ENCODE measurements at places on chromosomes 6 and 20. TPM values are rescaled to one million over a fixed set of nuclear protein-coding genes. Genes with fewer than 3 reads are reported as not detected.

OOEP gene
- not detected for total RNA-seq

E2F1 gene
- 21.2 TPM for total RNA-seq

CRISP3 gene
- not detected for total RNA-seq

CPNE5 gene
- total RNA-seq, result 29.2 TPM

DTD1 gene
- total RNA-seq, result 62.8 TPM

SCUBE3 gene
- 74.9 TPM for total RNA-seq

EDN1 gene
- total RNA-seq, result 0.32 TPM

C6orf58 gene
- total RNA-seq, result not detected

OVOL2 gene
- total RNA-seq, result 0.24 TPM

- H3K4me1 ChIP-seq, result peaks cover under 1% of the 10 kb centered on the region
- no peak overlapping the region for H3K4me3 ChIP-seq
- no peak for DNase-seq
Observed at GRCh38 chr6:105606831-105607463, 204.1 kb upstream of the PREP start.

DNA sequence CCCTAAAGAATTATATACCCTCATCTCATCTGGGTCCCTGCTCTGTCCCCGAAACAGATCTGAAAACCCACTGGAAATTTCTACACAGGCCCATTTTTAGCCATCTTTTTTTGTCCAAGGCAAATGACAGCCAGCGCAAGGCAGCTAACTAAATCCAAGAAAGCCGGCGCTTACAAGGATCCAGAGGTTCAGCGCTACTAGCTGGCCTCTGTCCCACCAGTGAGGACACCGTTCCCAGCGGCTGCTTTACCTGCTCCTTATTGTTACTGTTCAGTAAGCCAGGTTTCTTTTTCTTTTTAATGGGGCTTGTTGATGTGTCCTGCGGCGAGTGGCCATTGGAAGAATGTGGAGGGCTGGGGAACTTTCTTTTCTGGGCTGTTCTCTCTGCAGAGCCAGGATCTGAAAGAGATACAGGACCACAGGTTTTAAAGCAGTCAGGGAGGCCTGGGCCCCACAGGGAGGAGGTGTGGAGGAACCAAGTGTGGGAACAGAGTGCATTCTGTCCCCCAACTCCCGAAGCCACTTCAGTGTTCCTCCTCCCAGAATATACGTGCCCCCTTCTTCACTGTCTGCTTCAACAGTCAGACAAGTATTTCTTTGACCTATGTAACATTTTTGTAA lies 46.6 kb downstream of the ZMYND8 start:
- H3K36me3 ChIP-seq, result peaks cover 14% of the 10 kb centered on the region
- H3K27ac ChIP-seq, result peak overlapping the region; percentile 56
- no peak overlapping the region for H3K4me3 ChIP-seq
- H3K27me3 ChIP-seq, result no peaks in the 10 kb centered on the region

- no peak for DNase-seq
- H3K36me3 ChIP-seq, result no peaks in the 10 kb centered on the region
- H3K4me1 ChIP-seq, result peaks cover 9% of the 10 kb centered on the region
- H3K27ac ChIP-seq, result no peak overlapping the region
Observed at GRCh38 chr6:137645850-137646249, 151.7 kb upstream of the OLIG3 start.

GRCh38 chr6:36599791-36600209 lies 5.6 kb downstream of the SRSF3 start:
- no peak overlapping the region for H3K4me3 ChIP-seq
- peaks cover 33% of the 10 kb centered on the region for H3K4me1 ChIP-seq
- peak overlapping the region; percentile 51 for H3K27ac ChIP-seq
- peak; percentile 65 for DNase-seq

- H3K27ac ChIP-seq, result no peak overlapping the region
- no peak for DNase-seq
- no peaks in the 10 kb centered on the region for H3K27me3 ChIP-seq
- H3K4me1 ChIP-seq, result peaks cover 23% of the 10 kb centered on the region
- H3K36me3 ChIP-seq, result no peaks in the 10 kb centered on the region
- no peak overlapping the region for H3K4me3 ChIP-seq
Observed at GRCh38 chr6:119200512-119201175, 122.2 kb upstream of the FAM184A start.

DNA sequence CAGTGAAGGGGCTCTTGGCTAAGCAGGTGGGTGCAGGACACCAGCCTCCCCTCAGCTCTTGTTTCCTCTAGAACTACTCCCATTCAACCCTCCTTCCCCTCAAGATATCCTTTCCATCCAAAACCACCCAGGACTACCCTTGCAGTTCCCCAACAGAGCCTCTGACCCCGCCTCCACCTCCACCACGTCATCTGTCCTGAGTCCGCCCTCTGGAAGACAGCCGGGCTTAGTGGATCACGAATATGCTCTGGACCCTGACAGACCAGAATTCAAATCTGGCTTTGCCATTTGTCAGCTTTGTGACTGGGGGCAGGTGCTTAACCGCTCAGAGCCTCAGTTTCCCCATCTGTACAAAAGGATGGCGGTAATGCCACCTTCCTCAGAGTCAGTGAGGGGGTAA lies 31.4 kb downstream of the TFEB start:
- H3K36me3 ChIP-seq, result no peaks in the 10 kb centered on the region
- no peak overlapping the region for H3K27ac ChIP-seq
- no peak overlapping the region for H3K4me3 ChIP-seq
- H3K4me1 ChIP-seq, result peaks cover 19% of the 10 kb centered on the region

GRCh38 chr6:46410334-46410953 lies 80.8 kb downstream of the RCAN2 start:
- H3K4me1 ChIP-seq, result peaks cover 9% of the 10 kb centered on the region
- H3K27me3 ChIP-seq, result no peaks in the 10 kb centered on the region
- no peak overlapping the region for H3K27ac ChIP-seq
- peak; percentile 65 for DNase-seq
- H3K36me3 ChIP-seq, result no peaks in the 10 kb centered on the region

GRCh38 chr20:58407201-58407873 lies 18.3 kb downstream of the VAPB start:
- H3K4me1 ChIP-seq, result peaks cover 13% of the 10 kb centered on the region
- no peak overlapping the region for H3K4me3 ChIP-seq
- no peaks in the 10 kb centered on the region for H3K36me3 ChIP-seq
- DNase-seq, result peak; percentile 45

DNA sequence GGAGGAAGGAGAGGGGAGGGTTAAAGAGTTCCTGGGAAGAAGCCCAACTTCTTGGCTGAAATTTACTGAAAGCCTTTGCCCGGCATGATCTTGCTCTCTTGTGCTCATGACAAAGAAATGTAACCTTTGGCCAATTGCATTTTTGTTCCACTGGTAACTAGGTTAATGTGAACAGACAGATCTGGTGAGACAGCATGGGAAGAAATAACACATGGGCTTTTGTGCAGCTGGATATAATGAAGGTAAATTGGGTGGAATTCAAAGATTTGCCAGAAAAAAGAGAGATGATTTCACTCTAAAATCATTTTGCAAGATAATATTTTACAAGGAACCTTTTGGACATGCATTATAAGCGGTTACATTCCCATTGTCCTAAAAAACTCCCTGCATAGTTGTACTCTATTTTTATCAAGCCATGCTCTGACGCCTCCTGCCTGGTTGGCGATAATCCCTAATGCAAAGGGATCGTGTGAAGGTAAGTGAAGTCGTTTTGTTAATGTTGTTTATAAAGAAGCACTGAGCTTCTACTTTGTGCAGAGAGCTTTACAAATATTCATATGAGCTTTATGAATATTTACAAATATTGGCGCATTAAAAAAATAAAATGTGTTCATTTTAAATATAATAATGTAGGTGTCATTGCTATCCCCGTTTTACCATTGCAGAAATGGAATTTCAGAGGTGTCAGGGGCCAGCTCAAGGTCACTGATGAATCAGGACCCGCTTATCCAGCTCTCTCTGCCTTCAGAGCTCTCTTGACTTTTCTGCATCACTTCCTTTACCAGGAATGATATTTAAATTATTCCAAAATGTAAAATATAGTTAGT lies 161.3 kb upstream of the AGPAT4 start:
- peak; percentile 96 for DNase-seq
- H3K4me3 ChIP-seq, result no peak overlapping the region
- peaks cover 7% of the 10 kb centered on the region for H3K4me1 ChIP-seq
- H3K27me3 ChIP-seq, result no peaks in the 10 kb centered on the region
- H3K36me3 ChIP-seq, result no peaks in the 10 kb centered on the region

GRCh38 chr6:126529637-126530362 lies 189.9 kb downstream of the CENPW start:
- no peak overlapping the region for H3K27ac ChIP-seq
- H3K4me1 ChIP-seq, result peaks cover 4% of the 10 kb centered on the region
- H3K36me3 ChIP-seq, result no peaks in the 10 kb centered on the region
- DNase-seq, result no peak
- H3K27me3 ChIP-seq, result no peaks in the 10 kb centered on the region
- no peak overlapping the region for H3K4me3 ChIP-seq

DNA sequence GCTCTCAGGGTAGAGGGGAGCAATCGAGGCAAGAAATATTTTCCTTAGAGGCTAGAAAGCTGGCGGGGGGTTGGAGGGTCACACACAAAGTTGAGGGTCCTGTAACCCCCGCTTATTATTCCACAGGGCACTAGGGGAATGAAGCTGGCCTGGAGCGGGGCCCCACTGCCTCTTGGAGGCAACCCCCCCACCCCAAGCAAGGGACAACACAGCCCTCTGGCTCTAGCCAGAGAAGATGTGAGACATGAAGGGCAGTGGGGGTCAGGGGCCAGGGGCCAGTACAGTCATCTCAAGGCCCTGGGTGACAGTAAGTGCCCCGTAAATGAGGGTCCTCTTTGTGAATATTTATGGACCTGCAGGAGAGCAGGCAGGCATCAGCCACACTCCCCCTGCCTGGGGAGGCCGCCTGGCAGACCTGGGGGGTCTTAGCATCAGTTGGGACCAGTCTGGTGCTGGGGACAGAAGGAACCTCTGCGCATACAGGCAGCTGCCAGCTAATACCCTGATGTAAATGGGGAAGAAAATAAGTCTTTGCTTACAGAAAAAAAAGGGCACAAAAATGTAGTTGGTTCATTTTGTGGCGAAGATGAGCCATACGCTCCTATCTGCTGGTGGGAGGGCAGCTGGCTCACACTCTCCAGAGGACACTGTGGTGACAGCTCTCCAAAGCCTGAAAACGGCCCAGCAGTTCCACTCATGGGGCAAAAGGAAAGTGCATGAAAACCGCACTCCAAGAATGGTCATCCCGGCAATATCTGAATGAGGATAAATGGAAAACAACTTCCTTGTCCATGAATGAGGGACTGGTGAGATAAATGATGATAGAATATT lies 21.9 kb downstream of the SPATA2 start:
- H3K4me3 ChIP-seq, result no peak overlapping the region
- no peaks in the 10 kb centered on the region for H3K27me3 ChIP-seq
- DNase-seq, result peak; percentile 30
- H3K36me3 ChIP-seq, result no peaks in the 10 kb centered on the region

Measured in cardiac muscle cell (in vitro differentiated cells and primary cell).